ENCODE measurements at places on chromosomes 2 and 18.

GRCh38 chr2:48213646-48214045 is 307.3 kb upstream of the FBXO11 start:
- DNase-seq, result no peak

DNA sequence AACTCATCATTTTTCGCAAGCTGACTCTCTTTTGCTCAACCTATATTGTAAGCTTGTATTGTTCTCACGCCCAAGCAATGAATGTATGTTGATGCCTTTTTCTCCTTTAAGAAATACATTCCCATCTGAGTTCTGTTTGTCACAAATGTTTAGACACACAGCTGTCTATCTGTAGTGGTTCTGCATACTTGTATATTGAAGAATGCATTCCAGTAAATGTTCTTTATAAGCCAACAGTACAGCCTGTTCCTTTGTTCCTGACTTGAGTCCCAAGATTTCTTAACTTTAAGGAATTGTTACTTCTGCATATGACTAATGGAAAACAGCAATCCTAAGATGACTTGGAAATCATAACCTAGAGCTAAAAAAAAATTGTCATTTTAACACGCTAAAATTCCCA is 849.1 kb upstream of the POU3F3 start:
- no peak for DNase-seq

DNA sequence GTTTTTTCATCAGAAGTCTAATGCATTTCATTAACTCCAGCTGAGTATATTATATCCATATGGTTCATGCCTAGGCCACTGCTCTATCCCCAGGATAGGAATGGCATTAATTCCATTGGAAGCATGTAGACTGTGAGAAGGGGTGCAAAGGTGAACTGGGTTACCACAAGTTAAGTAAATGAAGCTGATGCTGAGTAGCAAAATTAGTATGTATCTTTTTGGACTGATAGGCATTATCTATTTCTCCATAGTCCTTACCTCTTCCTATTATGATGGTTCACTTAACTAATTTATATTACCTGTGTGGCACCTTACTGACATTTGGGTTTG is 24.9 kb downstream of the UBE2E3 start:
- no peak for DNase-seq

DNA sequence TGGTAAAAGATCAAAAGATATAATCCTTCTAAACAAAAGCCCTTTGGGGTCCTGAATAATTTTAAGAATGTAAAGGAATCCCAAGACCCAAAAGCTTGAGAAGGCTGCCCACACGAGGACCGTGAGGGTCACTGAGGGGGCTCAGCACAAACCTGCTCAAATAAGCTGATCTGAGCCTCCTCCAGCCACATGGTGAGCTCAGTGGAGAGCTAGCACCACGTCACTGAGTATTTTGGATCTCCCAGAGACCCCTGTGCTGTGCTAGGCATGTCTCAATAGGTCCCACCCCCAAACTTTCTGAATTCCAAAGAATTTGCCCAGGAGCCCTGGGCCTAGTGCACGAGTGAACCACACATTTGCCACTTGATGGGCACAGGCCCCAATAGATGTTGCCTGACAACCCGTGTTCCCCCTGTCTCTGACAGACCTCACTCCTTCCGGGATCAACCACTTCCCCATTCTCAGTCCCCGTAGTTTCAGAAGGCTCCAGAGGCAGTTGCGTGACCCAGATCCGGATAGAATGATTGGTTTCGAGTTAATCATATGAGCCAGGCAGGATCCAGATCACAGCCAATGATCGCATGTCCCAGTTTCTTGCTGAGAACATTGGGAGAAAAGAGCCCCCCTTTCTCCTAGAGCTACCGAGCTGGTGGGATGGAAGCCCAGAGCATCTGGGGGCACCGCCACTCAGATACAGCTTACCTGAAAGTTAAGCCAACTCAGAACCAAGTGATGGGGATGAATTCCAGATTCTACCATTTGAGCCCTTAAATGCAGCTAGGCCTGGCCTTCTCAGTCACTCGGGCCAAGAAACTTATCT is 203.8 kb downstream of the TNS1 start:
- DNase-seq, result no peak

DNA sequence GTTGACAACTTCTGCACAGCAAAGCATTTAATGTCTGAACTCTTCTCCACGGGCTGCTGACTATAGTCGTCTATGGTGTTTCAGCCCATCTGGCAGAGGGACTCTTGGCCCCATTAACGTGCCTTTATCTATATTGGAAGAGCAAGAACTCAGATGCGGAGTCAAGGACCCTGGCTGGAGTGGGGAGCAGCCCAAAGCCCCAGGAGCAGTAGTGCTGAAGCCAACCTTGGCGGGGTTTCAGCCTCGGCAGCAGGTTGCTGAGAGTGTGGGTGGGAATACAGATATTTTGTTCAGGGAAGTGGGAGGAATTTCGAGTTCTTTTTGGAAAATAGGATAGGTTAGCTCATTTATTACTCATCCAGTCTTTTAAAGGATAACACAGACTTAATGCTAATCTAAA is 34.2 kb downstream of the TMEM17 start:
- DNase-seq, result peak; percentile 44

GRCh38 chr2:128986026-128986715 is 667.5 kb upstream of the HS6ST1 start:
- no peak for DNase-seq

DNA sequence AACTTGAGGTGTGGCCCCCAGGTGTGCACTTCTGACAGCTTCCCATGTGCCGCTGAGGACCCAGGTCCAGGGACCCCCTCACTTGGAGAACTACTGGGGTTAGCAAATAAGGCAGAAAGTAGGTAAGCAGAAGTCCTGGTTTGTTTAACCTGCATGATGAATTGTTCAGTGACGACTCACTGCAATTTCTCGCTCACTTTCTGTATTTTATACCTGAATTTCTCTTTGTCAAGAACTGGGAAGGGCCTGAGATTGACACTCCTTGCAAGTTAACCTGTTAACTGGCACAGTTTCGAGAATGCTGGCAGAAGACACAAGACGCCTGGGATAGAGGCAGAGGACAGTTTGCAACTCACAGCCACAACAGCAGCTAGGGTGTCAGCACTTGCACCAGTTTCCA is 164.5 kb upstream of the NCK2 start:
- DNase-seq, result no peak

GRCh38 chr2:239378021-239378917 is 22.6 kb downstream of the HDAC4 start:
- no peak for DNase-seq

- no peak for DNase-seq
Observed at GRCh38 chr2:134307334-134307733, 53.5 kb downstream of the MGAT5 start.

GRCh38 chr2:217729421-217730053 is 273.3 kb downstream of the TNS1 start:
- DNase-seq, result peak; percentile 55

GRCh38 chr2:6864923-6865345 is 773 bp downstream of the CMPK2 start:
- no peak for DNase-seq

DNA sequence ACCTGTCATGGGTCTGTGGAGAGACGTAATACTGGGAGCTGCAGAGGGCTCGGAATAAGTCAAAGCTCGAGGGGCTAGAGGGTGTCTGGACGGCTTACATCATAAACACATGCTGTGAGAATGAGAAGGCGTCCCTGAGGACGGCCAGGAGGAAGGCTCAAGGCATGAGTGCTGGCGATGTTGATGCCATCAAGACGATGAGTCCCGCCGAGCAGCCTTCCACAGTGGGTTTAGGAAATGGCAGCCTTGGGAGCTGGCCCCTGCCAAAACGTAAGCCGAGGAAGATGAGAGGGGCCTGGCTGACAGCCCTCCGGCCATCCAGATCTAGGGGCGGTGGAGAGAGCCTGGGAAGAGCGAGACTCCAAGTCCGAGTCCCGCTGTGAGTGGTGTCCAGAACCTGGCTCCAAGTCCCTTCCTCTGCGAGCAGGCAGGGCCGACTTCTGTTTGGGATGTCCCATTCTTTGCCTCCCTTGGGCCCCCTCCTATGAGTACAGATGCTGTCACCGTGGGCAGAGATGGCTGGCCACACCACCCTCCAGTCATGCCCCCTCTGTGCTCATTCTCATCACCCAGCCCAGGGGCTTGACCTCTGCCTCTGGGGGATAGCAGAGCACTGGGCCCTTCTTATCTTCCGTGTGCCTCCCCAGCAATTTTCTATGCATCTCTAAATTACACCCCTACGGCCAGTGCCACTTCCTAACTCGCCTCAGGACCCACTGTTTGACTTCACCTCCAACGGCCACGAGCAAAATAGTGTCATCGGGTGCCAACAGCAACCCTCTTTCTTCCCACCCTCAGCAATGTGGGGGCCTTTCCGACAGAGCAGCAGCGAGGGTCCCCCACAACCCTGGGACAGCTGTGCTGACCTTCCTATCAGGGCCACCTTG is 175.7 kb downstream of the FAM210A start:
- no peak for DNase-seq

DNA sequence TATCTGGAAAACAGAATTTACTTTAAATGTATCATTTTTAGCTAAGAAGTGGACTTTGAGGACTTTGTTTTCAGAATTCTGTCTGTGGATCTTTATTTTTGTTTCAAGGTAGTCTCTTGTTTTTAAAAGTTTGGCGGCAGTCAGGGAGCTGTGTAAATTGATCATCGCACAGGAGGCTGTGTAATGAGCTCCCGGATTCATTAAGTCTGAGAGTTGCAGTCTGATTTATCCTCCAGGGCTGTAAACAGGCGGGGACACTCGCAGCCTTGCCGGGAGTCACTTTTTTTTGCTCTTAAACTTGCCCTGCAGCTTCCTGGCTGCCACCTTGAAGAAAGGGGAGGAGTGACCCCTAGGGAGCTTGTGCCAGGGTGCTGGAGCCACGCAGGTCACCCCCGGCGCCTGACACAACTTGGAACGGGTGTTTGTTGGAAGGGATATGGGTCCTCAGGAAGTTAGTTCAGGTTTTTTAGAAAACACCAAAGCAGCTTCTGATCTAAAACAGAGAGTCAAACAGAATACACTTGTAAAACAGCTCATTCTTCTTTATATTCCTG is 76.2 kb downstream of the DCDC2C start:
- DNase-seq, result no peak

GRCh38 chr18:67665266-67665665 is 148.7 kb upstream of the DSEL start:
- DNase-seq, result no peak

GRCh38 chr2:173568054-173568453 is 213.4 kb downstream of the CDCA7 start:
- DNase-seq, result peak; percentile 30

- no peak for DNase-seq
Observed at GRCh38 chr2:88057437-88057844, 1.9 kb upstream of the KRCC1 start.

DNA sequence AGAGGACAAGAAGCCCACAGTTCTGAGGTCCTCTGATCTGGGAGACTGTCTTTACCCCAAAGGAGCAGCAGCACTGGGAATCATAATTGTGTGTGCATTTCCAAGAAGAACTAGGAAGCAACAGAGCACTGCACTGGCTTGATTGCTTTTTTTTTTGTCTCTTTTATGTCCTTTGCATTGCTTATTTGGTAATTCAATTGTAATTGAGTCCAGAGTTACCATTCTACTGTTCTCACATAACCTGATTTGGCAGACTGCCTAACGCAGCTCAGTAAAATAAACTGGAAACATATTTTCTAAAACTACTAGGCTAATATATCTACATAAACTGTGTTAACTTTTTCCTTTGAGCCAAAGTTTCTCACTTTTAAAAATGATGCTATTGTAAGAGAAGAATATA is 190.3 kb upstream of the SLC8A1 start:
- no peak for DNase-seq

GRCh38 chr2:120520929-120521912 is 175.3 kb downstream of the INHBB start:
- DNase-seq, result peak; percentile 31

DNA sequence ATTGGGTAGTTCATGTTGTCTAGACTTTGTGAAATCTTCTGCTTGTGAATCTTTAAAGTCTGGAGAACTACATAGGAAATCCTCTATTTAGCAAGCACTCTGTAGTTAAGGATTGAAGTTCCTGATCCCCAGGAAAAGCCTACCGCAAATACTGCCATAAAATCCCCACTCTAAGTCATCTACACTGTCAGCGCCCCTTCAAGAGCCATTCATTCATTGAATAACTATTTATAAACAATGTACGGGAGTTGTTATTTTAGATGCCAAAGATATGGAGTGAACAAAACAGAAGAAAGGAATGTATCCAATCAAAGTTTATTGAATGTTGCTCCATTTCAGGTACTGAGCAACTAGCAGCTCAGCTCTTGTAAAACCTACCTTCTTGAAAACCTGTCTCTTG is 36.5 kb upstream of the SLC39A10 start:
- DNase-seq, result no peak

DNA sequence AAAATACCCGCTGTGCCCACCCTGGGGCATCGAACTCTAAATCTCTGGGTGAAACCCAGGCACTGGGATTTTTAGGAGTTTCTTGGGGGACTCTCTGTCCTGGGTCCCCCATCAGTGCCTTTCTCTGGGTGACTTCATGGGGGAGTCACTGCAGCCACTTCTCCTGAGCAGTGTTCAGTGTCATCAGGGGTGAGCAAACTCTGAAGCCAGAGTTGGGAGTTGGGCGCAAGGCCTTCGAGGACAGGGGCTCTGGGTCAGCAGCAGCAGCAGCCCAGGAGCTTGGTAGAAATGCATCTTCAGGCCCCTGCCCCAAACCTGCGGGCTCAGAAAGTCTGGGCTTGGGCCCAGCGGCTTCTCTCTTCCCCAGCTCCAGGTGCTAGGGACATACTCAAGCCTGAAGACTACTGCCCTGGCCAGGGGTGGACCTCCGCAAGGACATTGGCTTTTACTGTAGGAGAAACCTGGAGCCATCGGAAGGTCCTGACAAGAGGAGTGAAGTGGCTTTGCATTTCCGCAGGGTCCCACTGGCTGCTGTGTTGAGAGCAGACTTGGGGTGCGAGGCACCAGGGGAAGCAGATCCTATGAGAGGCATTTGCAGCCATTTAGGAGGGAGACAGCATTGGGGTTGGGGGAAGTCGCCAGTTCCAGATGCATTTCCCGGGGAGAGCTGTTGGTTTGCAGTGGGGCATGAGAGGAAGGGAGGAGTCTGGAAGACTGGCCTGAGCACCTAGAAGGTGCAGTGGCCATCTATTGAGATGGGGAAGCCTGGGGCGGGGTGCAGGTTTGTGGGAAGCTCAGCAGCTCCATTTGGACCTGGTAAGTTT is 51.5 kb upstream of the FAHD2A start:
- DNase-seq, result no peak

- no peak for DNase-seq
Observed at GRCh38 chr2:1238598-1239138, 174.6 kb upstream of the TPO start.

DNA sequence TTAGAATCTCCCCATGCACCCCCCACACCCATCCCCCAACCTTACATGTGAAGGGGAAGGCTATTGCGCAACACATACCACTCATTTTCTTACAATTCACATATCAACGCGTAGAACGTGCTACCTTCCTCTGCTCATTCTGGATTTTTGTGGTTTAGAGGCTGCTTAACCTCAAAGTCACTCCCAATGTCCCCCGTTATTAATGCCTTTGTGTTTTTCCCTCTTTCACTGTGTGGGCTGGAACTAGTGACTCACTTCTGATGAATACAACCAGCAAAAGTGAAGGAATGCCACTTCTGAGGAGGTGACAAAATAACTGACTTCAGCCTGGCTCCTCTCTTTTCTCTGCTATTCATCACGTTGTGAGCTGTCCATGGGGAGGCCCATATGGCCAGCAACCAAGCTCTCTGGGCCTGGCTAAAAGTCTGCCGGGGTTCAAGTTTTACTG is 342.5 kb upstream of the NXPH2 start:
- DNase-seq, result no peak
